Natural killer cell (primary cell): ENCODE measurements at places on chromosomes 3 and 15. TPM values are rescaled to one million over a fixed set of nuclear protein-coding genes. Genes with fewer than 3 reads are reported as not detected.

GRCh38 chr3:102225407-102226132 is 209.2 kb upstream of the ZPLD1 start:
- no peak overlapping the region for H3K4me3 ChIP-seq
- DNase-seq = peak; percentile 67
- H3K27me3 ChIP-seq = no peaks in the 10 kb centered on the region
- no peak overlapping the region for H3K27ac ChIP-seq

- no peak overlapping the region for H3K27ac ChIP-seq
- H3K4me1 ChIP-seq = no peaks in the 10 kb centered on the region
- no peaks in the 10 kb centered on the region for H3K36me3 ChIP-seq
- no peak for DNase-seq
- no peak overlapping the region for H3K4me3 ChIP-seq
- no peaks in the 10 kb centered on the region for H3K27me3 ChIP-seq
Observed at GRCh38 chr3:24288496-24289236, 206.0 kb downstream of the THRB start.

- H3K36me3 ChIP-seq = no peaks in the 10 kb centered on the region
- no peak for DNase-seq
- H3K27me3 ChIP-seq = no peaks in the 10 kb centered on the region
Observed at GRCh38 chr3:123871946-123872345, 12.2 kb downstream of the MYLK start.

The ADAMTS9 gene
- not detected for total RNA-seq

DNA sequence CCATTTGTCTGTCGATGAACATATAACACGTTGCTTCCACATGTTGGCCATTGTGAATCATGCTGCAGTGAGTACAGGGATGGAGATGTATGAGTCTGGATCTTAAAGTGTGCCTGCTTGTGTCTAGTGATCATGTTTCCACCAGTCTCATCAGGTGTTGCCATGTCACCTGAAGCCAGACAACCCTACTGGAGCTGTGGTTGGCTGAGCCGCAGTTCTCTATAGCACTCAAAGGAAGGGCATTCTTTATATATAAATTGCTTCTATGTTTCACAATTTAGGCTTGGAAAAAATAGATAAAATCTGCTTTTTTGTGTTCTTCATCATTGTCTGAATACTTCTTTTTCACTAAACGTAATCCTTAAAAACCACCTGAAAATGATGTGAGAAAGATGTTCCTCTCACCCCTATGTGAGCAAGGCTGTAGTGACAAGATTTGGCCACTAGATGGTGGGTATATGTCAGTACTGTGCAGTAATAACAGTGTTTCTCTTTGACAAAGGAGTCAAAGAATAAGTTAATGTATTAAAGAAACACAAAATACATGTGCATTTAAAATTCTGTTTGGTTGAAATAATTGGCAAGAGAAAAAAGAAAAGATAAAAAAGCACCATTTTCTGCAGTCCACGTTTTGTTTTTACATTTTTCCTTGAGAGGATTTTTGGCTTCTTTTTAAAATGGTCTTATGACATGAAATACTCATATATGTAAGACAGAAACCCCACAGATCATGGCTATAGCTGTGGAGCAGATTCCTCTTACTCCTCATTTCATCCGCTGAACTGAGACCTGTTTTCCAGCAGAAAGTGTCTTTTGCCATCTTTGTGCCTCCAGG is 394.5 kb upstream of the DPPA4 start:
- no peaks in the 10 kb centered on the region for H3K27me3 ChIP-seq
- H3K4me1 ChIP-seq = no peaks in the 10 kb centered on the region
- no peaks in the 10 kb centered on the region for H3K36me3 ChIP-seq
- peak; percentile 82 for DNase-seq
- H3K4me3 ChIP-seq = no peak overlapping the region
- H3K27ac ChIP-seq = no peak overlapping the region

DNA sequence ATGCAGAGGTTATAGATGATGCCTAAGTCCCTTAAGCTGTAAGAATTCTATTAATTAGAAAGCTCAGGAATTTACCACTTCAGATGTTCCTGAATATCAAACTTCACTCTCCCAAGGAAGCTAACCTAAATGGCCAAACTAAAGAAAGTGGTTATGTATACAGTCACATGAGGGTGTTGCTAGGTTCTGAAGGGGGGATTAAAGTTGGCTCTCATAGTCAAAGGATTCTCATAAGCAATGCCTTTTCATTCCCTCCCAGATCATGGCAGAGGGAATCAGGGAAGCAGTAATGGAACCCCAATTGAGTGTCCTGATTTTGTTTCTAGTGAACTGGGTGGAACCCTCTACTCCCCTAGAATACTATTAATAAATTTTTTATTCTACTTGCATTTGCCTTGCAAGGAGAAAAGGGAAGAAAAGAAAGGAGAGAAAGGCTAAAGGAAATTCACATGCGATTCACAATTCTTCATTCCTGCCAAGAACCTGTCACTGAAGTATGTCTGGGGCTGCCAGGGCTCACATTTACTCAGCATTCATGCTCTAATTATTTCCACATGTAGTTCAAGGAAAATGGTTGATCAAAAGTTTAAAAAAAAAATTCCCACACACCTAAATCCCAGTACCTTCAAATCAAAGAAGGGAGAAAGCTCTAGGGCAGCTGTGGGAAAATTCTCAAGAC is 25.1 kb downstream of the FSTL1 start:
- H3K4me1 ChIP-seq = no peaks in the 10 kb centered on the region
- no peak for DNase-seq
- no peak overlapping the region for H3K4me3 ChIP-seq
- no peaks in the 10 kb centered on the region for H3K27me3 ChIP-seq
- H3K36me3 ChIP-seq = no peaks in the 10 kb centered on the region
- no peak overlapping the region for H3K27ac ChIP-seq

GRCh38 chr3:190258634-190259033 is 63.6 kb downstream of the CLDN1 start:
- no peaks in the 10 kb centered on the region for H3K27me3 ChIP-seq
- no peaks in the 10 kb centered on the region for H3K36me3 ChIP-seq
- H3K4me1 ChIP-seq = no peaks in the 10 kb centered on the region

GRCh38 chr3:61239871-61240270 is 11.4 kb downstream of the FHIT start:
- no peaks in the 10 kb centered on the region for H3K4me1 ChIP-seq
- H3K36me3 ChIP-seq = no peaks in the 10 kb centered on the region
- H3K27ac ChIP-seq = no peak overlapping the region

The CRABP1 gene
- not detected for total RNA-seq
